Bronchial epithelial cell (primary cell): ENCODE measurements at places on chromosomes 2 and 18. TPM values are rescaled to one million over a fixed set of nuclear protein-coding genes. Genes with fewer than 3 reads are reported as not detected.

Gene RMDN2
- total RNA-seq, result 1.2 and 1.3 TPM in 2 replicates

- DNase-seq, result no peak
Observed at GRCh38 chr2:235616885-235617284, 123.0 kb downstream of the AGAP1 start.

Gene DSC2
- 49.0 and 111 TPM in 2 replicates for total RNA-seq

Gene CHN1
- total RNA-seq, result 0.64 and 2.6 TPM in 2 replicates

DNA sequence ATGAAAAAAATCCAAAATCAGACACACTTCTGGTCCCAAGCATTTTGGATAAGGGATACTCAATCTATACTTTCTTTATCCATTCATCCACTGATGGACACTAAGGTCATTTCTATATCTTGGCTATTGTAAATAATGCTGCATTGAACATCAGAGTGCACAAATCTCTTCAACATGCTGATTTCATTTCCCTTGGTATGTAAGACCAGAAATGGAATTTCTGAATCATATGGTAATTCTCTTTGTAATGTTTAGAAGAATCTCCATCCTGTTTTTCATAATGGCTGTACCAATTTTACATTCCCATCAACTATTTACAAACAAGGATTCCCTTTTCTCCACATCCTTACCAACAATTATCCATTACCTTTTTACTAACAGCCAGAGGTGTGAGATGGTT, 33.7 kb upstream of the MCM6 start:
- DNase-seq, result no peak

GRCh38 chr2:180652794-180653193, 327.6 kb upstream of the UBE2E3 start:
- DNase-seq, result no peak

Gene CDH2
- 0.13 and 0.79 TPM in 2 replicates for total RNA-seq

DNA sequence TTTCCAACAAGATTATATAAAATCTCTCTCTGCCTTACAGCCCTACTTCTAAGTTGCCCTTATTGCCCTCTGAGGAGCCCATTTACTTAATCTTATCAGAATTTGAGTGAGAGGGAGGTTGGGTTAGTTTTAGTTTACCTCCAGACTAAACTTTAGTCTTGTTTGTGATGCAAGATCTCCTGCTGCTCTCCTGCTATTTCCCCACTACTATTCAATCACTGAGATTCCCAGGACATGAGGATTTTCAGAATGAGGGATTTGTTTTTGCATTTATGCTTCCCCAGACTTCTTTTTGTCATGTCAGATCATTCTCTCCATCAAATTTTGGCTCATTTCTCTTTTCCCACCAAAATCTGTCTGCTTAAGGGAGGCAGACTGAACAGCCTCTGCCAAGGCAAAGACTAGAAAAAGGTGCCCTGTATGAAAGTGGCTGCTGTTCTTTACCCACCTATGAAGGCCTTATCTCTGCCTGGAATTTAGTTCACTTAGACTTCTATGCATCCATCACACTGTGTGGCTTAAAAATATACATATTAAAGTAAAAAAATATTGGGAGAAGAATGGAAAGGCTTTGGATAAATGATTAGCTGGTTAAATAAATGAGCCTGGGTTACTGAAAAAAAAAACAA, 401.3 kb downstream of the PID1 start:
- DNase-seq, result no peak

DNA sequence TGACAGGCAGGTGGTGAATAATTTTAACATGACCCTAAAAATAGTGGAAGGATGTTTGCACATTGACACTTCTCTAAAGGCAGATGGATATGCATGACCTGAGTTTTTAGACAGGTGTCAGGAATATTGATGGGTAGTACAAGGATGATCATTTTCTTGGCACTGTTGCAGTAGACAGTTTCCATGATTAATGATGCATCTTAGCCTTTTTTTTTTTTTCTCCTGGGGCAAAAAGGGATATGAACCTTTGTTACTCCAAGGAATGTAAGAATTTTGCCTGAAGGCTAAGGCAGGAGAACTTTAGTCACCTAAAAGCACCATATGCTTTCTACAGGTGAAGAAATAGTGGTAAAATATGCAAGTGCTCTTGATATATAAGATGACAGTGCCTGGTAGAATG, 136.3 kb upstream of the CAVIN2 start:
- peak; percentile 20 for DNase-seq

Gene IL36G
- 0.51 TPM in 1 of 2 replicates, not detected in the other for total RNA-seq

Gene LRRFIP1
- 115 and 183 TPM in 2 replicates for total RNA-seq

Gene UGT1A5
- total RNA-seq, result 0.26 and 3.3 TPM in 2 replicates

- no peak for DNase-seq
Observed at GRCh38 chr2:136052369-136053362, 65.3 kb downstream of the CXCR4 start.

- DNase-seq, result no peak
Observed at GRCh38 chr2:189338115-189338514, 103.2 kb upstream of the WDR75 start.

DNA sequence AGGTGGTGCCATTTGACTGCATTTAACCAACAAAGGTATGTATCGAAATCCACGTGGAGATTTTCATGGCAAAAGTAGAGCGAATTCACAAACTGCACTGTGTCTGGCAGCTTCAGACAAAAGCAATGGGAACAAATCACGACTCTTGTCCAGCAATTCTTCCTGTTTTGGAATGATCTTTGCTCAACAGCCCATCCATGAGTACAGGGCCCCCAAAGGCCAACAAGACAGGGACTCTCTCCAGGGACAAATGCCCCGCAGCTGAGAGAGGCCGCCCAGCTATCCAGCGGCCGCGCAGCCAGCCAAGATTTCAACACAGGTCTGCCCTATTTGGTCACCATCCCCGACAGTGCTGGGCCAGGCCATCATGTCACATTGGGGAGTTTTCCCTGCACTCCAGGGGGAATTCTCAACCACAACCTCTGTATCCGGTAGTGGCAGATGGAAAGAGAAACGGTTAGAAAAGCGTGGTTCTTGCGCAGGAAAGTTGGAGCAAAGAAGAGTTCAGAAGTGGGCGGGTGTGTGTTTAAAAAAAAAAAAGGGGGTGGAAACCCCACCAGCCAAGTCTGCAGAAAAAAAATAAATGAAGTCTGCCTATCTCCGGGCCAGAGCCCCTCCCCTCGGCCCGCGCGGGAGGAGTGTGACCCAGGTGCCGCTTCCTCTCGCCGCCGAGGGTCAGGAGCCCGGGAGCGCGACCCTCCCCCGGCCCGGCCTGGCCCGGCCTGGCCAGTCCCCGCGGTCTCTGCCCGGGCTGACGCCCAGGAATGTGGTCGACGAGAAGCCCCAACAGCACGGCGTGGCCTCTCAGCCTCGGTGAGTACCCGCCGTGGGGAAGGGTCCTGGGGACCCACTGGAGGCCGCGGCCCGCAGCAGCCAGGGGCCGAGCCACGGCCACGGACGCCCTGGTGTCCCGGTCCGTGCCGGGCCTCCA, at the start of gene GYPC:
Gene GYPC, plus strand, starts transcription at position 659 of the 931 bp plus-strand sequence. Its CDS starts 106 bp downstream, at position 765.
- no peak for DNase-seq

DNA sequence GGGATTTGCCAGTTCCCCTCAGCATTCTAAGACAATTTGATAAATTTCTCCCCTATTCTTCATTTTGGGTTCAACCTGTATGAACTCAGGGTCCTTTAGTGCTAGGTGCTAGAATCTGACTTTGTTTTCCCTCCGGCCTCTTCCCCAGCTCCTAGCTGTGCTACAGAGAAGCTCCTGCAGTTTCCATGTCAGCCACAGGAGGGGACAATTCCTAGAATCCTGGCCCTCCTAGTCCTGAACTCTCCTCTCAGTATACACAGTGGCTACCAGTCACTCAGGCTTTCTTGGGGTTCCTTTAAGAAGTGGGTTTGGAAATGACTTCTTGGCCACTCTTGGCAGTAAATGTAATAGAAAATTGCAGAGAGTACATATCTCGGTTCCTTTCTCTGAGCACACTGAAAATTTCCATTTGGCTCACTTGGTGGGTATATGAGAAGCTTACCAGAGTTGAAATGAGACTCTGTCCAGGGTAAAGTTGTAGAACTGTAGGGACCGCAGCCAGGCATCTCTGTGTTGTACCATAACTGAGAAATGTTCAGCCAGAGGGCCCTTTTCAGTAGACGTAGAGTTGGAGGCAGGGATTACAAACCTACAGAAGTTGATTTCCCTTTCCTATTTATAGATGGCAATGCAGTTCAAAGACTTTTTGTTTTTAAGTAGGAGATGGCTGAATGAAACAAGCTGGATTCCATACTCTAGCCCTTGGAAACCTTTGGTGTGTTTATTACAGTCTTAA, 5.0 kb upstream of the CHST10 start:
- peak; percentile 47 for DNase-seq

Gene TLK1
- total RNA-seq, result 11.8 and 14.2 TPM in 2 replicates

DNA sequence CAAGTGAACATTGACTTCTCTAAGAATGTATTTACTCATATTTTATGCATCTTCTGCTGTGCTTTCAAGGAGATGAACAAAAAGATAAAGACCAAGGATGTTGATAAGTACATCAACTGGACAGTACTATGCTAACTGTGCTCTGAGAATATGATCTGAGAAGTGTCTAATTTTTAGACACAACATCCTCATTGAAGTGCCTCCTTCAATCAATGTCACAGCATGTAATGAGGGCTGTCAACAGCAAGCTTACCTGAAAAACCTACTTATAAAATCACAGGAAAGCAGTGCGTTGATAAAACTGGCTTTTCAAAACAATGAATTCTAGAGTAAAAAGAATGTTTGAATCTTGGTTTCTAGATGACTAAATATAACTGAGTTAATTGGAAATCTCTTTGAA, 452.9 kb upstream of the DSEL start:
- DNase-seq, result no peak

Gene GALR1
- total RNA-seq, result not detected in 2 replicates

- peak; percentile 51 for DNase-seq
Observed at GRCh38 chr2:23378496-23378895, 6.5 kb upstream of the KLHL29 start.

Gene PLEK
- total RNA-seq, result under 0.01 TPM in 1 of 2 replicates, not detected in the other

GRCh38 chr2:230435431-230435830, 19.4 kb downstream of the SP100 start:
- peak; percentile 69 for DNase-seq

Gene CPO
- 0.13 TPM in 1 of 2 replicates, not detected in the other for total RNA-seq

Gene ACOXL
- total RNA-seq, result not detected in 2 replicates

Gene CDH7
- total RNA-seq, result not detected in 2 replicates

DNA sequence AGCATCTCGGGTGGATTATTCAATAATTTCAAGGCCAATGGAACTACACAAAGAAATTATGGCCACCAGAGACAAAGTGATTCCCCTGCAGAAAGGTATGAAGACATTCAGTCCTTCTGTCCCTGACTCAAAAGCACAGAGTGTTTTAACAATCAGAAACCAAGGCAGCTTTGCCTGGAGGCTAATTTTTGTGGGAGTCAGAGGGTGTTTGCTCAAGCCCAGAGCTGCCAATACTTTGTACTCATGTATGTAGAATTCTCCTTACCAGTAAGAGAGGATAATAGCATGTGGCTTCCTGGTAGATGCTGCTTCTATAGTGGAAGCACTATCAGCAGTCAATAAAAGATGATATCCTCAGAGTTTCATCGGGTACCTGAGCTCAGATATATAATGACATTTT, 178.4 kb downstream of the KCNE4 start:
- DNase-seq, result peak; percentile 93

Gene IL1F10
- total RNA-seq, result not detected in 2 replicates

DNA sequence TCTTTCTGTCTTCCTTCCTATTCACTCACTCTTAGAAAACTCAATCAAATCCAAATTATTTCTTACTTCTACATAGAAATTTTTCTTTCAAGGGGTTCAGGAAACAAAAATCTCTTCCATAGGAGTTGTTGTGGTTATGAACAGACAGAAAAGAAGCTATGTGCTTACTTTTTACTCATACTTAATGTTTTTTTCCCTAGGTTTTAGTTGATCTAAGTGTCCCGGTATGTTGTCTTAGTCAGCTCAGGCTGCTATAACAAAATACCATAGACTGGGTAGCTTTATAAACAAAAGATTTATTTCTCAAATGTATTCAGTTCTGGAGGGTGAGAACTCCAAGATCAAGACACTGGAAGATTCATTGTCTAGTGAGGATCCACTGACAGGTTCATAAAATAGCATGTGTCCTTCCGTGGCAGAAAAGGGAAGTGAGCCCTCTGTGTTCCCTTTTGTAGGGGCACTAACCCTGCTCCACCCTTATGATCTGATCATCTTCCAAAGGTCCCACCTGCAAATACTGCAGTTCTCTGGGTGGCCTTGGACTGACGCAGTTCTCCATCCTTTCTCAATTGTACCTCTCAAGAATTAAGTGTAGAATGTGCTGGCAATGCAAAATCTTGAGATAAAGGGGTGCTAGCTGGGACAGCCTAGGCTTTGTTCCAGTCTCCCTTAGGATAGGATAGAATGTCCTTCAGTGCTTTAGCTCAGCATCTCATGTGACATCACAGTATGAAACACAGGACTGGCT, 14.4 kb upstream of the VRK2 start:
- no peak for DNase-seq

DNA sequence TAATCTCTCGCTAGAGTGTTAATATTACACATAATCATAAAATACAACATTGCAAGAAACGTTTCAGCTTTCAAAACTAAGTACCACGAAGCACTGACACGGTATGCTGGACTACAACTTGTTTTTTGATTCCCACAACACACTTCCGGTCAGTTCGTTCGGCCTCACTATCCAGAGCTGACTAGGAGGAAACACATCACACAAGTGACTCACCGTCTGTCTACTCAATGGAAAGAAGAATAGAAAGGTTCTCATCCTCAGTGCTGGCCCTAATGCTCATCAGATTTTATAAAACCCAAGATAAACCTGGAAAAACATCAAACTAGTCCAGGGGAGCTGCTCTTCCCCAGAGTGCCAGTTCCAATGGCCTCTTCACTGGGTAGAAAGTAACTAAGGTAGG, 42.9 kb downstream of the ZNF385B start:
- peak; percentile 33 for DNase-seq

- no peak for DNase-seq
Observed at GRCh38 chr2:234026693-234027254, 23.7 kb upstream of the SPP2 start.

Gene FSHR
- not detected in 2 replicates for total RNA-seq

Gene COL4A4
- under 0.01 and 0.13 TPM in 2 replicates for total RNA-seq

- DNase-seq, result no peak
Observed at GRCh38 chr2:114925296-114926255, 483.1 kb downstream of the DPP10 start.

Gene CCBE1
- 1.6 and 4.9 TPM in 2 replicates for total RNA-seq

Gene M1AP
- total RNA-seq, result 0.53 and 1.0 TPM in 2 replicates
